ENCODE measurements at places on chromosomes 12 and 14. TPM values are rescaled to one million over a fixed set of nuclear protein-coding genes. Genes with fewer than 3 reads are reported as not detected.

The ITPR2 gene
- 4.9 TPM for polyA plus RNA-seq

The SRRM4 gene
- 1.4 TPM for polyA plus RNA-seq

The ADAM21 gene
- polyA plus RNA-seq, result 15.6 TPM

The RNU6-8 gene
- not detected for polyA plus RNA-seq

The SDR9C7 gene
- polyA plus RNA-seq, result 0.46 TPM

The HOXC12 gene
- not detected for polyA plus RNA-seq

The NOPCHAP1 gene
- 10.0 TPM for polyA plus RNA-seq

The CNOT2 gene
- polyA plus RNA-seq, result 56.1 TPM

The GPR84 gene
- polyA plus RNA-seq, result 0.58 TPM

The ARID2 gene
- 50.4 TPM for polyA plus RNA-seq

The LALBA gene
- polyA plus RNA-seq, result 4.7 TPM

The PTHLH gene
- 2.5 TPM for polyA plus RNA-seq

The SPIC gene
- not detected for polyA plus RNA-seq

The KCNJ8 gene
- 3.3 TPM for polyA plus RNA-seq

The RTL1 gene
- 0.34 TPM for polyA plus RNA-seq

The ATF7IP gene
- polyA plus RNA-seq, result 71.0 TPM

The JDP2 gene
- polyA plus RNA-seq, result 14.0 TPM

The KRT5 gene
- 2.6 TPM for polyA plus RNA-seq
